ENCODE measurements at places on chromosomes 4 and X. TPM values are rescaled to one million over a fixed set of nuclear protein-coding genes. Genes with fewer than 3 reads are reported as not detected.

DNA sequence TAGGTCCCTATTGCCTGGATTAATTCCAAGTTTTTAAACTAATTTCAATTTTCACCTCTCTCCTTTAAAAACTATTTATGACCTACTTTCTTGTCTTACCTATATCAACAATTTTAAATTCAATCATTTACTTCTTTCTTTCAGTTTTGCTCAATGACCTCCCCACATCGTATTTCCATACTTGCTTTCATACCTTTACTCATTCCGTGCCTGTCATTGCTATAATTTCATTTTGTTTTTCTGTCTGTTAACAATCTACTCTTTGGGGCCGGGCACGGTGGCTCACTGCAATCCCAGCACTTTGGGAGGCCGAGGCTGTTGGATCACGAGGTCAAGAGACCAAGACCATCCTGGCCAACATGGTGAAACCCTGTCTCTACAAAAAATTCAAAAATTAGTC lies 781.1 kb downstream of the FSTL5 start:
- no peak for DNase-seq

DNA sequence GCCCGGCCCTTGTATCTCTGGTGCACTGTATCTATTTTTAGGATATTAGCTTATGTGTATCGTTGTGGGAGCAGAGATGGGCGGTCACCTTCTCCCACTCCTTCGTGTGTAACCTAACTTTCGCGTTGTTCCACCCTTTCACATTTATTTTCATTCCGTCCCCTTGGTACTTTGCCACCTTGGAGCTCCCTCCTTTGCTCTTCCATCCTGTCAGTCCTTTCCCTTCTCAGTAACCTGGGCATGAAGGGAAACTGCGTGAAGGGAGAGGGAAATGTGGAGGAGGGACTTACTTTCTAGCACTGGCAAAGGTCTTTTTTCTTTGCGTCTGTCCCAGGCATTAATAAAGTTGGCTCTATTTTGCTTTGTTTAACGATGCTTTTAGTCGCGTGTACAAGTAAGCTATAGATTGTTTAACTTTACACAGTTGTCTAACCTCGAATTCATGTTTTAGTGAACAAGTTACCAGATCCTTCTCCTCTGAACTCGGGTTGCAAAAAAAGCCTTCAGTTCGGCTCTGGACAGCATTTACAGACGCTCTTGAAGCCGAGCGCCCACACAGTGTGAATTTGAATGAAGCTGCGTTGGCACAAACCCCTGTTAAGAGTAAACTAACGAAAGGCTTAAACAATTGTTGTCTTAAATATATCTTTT lies 3.9 kb downstream of the PCDH10 start:
- DNase-seq: no peak

- DNase-seq: no peak
These were observed 160.0 kb downstream of the FHIP1A start for GRCh38 chr4:151568966-151569365.

DNA sequence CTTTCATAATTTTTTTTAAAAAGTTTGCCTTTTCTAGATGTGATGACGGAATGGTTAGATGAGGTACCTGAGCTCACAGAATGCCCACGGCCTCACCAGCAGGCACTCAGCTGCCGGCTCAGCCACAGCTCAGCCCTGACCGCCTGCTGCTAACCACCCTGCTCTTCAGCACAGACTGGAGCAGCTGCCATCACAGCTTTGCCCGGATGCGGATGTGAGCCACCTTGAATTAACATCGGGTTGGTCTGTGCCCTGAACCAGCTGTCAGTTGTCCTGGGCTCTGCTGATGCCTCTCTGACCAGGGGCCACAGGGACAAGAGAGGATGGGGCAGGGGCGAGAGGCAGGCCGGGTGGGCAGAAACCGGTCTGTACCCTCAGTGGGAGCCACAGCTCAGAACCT lies 93.3 kb downstream of the HMX1 start:
- no peak for DNase-seq

The SYP gene
- polyA plus RNA-seq: 2.5 TPM

Measured in testis (tissue), 5 donors.